GM12892 (cell line): ENCODE measurements at places on chromosomes 11 and 22.

- no peak for DNase-seq
Measured at GRCh38 chr11:103832762-103833161, 203.7 kb upstream of the DDI1 start.

GRCh38 chr11:21461701-21462100 is 731.2 kb upstream of the ANO5 start:
- no peak for DNase-seq

- no peak for DNase-seq
Measured at GRCh38 chr11:128627666-128628324, 40.4 kb upstream of the ETS1 start.

GRCh38 chr11:75509020-75509720 is 16.6 kb downstream of the GDPD5 start:
- no peak for DNase-seq

GRCh38 chr22:43749473-43749872 is 62.6 kb downstream of the EFCAB6 start:
- DNase-seq, result no peak

GRCh38 chr11:68213135-68213515 is at the start of gene KMT5B:
Gene KMT5B, minus strand, starts transcription at chr11:68213296. Its CDS starts 23,220 bp downstream, at chr11:68190076.
- DNase-seq, result no peak

- DNase-seq, result no peak
Measured at GRCh38 chr22:49531368-49531791, 296.3 kb downstream of the BRD1 start.
